GM04503 (cell line): ENCODE measurements at places on chromosomes 6 and 20.

- DNase-seq: no peak
These were observed 1193.0 kb upstream of the CITED2 start for GRCh38 chr6:140567466-140567865.

- no peak for DNase-seq
These were observed 11.3 kb downstream of the ZHX3 start for GRCh38 chr20:41306061-41306727.

DNA sequence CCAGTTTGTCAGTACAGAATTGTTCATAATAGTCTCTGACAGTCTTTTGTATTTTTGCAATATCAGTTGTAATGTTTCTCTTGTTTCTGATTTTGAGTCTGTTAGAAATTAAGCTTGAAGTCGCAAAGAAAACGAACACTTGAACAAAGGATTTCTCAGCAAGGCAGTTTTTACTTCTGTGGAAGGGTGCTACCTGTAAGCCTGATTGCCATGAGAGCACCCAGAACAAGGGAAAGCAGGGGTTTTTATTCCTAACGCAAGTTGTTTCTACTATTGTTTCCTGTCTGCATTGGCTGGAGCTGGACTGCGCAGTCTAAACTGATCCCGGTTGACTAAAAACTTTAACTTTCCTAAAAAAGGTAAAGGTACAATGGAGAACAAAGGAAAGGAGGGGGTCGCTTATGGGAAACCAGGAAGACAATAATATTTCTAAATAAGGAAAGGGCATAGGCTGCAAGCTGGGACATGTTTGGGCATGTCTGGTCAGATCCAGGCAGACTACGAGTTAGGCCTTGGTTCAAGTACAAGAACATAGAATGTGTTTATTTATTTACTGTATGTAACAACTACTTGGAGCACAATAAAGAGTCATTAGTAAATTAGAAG is 28.5 kb downstream of the HLA-B start:
- no peak for DNase-seq

DNA sequence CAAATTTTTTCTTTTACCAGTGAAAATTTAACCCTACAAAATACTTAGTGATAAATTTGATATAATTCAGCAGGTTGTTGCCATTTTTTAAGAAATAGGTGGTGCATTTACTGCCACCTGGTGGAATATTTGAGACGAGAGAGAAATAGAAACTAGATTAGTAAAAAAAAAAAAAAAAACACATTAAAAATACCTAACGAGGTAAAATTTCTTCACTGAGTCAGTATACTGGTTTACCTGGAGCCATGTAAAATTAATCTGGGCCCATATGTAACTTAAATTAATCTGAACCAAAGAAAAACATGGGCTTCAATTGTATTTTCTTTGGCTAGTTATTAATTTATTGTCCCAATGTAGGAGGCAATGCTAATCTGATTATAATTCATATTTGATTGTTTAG is 520.8 kb downstream of the EPM2A start:
- DNase-seq: no peak

- peak; percentile 64 for DNase-seq
These were observed 69.3 kb downstream of the HDDC2 start for GRCh38 chr6:125232466-125232865.

- no peak for DNase-seq
These were observed 40.2 kb upstream of the CRISP1 start for GRCh38 chr6:49906526-49906925.

- no peak for DNase-seq
These were observed 100.6 kb downstream of the KCNB1 start for GRCh38 chr20:49381558-49382493.

DNA sequence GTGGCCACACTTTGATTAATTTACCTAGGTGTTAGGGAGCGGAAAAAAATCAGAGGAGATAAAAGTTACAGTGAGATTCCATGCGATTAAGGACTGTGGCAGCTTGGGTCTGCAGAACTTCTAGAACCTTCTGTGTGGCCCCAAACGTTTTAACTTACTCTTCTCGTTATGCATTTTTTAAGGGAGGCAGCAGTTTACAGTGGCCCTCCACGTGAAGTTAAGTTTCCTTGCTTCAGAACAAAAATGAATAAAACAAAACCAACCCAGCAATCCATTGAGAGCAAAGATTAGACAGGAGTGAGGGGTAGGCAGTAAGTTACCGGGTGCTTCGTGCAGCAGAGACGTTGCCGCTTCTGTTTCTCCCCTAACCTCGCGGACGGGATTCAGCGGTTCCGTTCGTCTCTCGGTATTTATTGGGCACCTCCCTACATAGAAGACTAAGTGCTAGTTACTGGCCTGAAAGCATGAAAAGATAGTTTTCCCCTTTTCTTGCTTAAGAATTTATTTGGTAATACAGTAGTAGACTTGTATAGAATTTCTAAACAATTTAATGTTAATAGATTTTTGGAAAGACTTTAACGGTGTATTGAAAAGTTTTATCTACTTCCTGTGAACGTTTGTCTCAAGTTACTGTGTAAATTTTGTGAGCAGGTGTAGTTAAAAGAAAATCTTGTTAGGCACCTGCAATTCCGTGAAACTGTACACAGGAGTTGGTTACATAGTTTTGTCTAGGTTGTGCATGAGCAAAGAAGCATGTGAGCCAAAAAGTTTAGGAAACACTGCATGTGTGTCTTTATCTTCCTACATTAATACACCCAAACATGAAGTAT is 1.1 kb downstream of the BAG2 start:
- DNase-seq: no peak

DNA sequence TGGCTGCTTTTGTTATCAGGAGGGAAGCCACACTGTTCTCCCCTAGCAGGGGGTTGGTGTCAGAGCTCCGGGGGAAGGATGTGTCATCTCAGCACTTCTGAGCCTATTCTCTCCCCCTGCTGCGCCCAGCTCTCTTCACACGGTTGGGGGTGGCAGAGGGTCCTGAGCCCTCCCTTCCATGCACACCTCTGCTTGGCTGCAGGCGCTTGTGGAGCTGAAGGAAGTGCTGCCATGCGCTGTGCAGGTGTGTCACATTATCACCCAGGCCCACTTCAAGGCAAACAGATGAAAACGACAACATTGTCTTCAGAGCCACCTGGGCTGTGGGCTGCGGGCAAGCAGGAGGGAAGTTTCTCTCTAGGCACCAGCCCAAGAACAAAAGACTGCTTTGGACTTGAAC is 263.4 kb downstream of the BMP7 start:
- DNase-seq: no peak

DNA sequence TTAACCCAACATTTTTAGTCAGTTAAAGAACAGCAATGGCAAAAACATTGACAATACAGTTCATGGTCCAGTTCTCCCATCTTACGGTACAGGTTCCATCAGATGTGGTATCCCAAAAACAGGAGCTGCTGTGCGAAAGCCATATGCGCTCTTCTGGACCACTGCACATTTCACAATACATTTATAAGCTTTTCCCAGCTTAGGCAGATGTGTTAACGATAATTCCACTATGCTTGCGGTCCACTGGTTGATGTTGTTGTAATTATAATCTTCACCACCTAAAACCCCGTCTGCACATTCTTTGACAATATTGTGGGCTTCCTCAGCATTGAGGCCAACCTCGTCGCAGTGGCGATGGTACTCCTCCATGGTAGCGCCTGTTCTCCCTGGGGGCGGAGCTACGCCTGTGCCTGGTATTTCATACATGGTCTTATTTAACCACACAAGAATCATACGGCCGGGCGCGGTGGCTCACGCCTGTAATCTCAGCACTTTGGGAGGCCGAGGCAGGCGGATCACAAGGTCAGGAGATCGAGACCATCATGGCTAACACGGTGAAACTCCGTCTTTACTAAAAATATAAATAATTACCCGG is 52.0 kb downstream of the BFSP1 start:
- DNase-seq: no peak

DNA sequence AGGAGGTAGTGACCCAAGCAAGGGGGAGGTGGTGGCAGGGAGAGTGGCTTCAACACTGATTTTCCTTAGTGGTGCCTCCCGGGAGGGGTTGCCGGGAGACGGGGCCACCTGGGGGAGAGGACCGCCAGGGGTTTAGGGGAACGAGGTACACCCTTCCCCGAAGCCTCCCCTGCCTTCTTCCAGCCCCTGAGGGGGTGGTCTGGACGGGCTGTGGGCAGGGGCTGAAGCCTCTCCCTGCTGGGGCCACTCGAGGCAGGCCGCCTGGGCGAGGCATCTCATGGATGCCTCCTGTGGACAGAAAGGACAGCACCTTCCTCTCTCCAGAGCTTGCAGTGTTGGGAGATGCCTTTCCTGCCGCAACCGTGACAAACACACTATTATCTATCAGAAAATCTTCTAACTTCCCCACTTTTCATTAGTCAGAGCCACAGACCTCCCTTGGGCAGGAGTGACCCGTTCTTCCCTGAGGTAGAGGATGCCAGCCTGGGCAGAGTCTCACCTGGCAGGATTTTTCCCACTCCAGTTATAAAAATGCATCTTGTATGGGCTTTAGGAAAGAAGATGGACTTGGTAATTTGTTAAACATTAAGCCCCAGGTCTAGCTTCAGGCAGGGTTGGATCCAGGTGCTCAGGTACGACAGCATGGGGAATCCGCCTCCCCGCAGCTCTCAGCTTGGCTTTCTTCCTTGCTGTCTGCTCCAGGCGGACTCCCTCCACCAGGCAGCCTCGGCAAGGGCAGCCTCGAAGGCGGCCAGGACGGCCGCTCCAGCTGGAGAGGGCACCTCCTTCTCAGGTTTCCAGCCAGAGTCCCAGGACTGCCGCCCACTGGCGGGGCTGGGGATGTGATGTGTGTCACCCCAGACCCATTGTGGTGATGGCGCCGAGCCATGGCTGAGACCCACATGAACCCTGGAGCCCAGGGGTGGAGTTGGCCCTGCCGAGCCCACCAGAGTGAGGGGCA is 11.0 kb downstream of the HRH3 start:
- DNase-seq: no peak

DNA sequence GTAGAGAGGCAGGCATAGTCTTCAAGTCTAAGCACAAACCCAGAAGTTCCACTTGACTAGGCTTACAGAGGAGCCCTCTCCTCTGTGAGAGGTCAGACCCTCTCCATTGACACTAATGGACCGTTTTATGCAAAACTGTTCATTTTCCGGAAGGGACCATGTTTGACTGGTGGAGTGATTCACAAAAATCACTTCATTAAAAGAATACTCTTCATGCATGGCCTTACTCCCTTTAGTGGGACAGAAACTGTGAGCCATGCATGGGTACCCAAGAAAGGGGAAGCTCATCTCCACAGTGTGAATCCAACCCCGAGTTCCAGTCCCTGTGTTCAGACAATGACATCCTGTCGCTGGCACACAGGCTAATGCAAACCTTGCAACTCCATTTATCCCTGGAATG is 63.2 kb downstream of the OLIG3 start:
- no peak for DNase-seq

- DNase-seq: no peak
These were observed 31.3 kb downstream of the SLC22A23 start for GRCh38 chr6:3425574-3425973.

DNA sequence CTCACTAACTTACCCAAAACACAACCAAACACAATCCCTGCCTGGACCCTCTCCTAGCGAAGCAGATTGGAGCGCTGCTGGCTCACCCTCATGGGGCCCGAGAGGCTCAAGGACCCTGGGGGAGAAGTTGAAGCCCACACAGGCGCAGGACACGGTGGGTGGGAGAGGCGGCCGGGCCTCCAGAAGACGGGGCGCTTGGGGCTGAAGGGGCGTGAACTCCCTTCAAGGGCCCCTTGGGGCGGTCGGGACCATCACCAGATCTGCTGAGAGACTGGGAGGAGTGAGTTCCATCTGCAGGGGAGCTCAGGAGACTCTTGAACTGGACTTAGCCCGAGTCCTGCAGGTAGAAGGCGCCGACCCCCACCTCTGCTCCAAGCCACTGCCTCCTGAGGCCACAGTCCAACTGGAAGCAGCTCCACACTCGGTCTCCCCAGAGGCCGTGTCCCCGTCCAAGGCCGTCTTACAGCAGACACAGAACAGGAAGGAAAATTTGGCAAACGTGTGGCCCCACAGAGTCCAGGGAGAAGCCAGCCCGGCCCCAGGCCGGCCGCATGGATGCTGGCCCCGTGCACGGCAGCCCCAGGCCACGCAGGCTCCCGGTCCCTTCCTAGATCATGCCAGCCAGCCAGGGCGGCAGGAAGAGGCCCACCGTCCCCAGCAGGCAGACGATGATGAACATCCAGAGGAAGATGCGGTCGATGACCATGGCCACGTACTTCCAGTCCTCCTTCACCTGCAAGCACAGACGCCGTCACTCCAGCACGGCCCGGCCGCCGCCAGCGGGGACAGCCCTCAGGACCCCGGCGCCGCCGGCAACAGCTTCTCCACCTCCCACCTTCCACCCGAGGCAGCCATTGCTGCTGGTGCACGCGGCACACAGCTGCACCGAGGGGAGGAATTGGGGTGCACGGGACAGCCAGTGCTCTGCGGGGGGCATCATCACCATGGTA is 14.7 kb downstream of the CHRNA4 start:
- DNase-seq: no peak

DNA sequence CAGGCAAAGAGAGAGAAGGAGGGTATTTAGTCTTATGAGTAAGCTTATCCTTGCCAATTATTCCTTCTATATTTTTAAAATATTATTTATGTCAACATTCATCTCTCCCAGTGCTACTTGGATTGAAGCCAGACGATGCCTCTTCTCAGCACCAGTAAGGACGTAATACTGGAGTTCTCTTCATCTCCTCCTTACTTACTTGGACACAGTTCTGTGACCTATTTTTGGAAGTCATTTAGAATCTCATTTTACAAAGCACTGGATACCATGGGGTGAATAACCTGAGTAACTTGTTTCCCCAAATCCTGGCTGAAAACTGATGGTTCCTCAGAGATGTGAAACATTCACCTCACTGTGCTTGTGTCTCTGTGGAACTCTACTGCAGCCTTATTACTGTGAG is 137.4 kb upstream of the LAMP5 start:
- no peak for DNase-seq

- DNase-seq: no peak
These were observed 94.5 kb downstream of the RFPL4B start for GRCh38 chr6:112441607-112442006.

DNA sequence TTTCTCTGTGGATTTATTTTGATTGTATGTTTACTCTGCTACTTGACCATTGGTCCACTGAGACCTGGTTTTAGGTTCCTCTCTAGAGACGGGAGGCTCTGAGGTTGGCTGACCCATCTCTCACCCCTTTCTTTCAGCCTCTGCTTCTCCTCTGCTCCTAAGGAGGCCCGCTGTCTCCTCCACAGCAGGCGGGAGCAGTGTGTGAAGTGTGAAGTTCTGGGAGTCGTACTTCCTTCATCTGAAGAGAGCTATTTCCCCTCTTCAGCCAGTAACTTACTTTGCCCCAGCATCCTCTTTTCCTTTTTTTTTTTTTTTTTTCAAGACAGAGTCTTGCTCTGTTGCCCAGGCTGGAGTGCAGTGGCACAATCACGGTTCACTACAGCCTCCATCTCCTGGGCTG is 21.1 kb downstream of the PDRG1 start:
- DNase-seq: no peak
